CD4-positive, alpha-beta memory T cell (primary cell): ENCODE measurements at places on chromosomes 5 and 9. TPM values are rescaled to one million over a fixed set of nuclear protein-coding genes. Genes with fewer than 3 reads are reported as not detected.

- H3K36me3 ChIP-seq, result no peaks in the 10 kb centered on the region
- DNase-seq, result no peak
- no peak within 1 kb of the TSS for H3K4me3 ChIP-seq
Measured at GRCh38 chr5:81233080-81233634, at the start of gene CKMT2. Gene CKMT2, plus strand, starts transcription at chr5:81233322. Its CDS starts 17,811 bp downstream, at chr5:81251133.

- DNase-seq, result no peak
- H3K4me1 ChIP-seq, result no peaks in the 10 kb centered on the region
- H3K27me3 ChIP-seq, result no peaks in the 10 kb centered on the region
- no peaks in the 10 kb centered on the region for H3K36me3 ChIP-seq
- H3K27ac ChIP-seq, result no peak overlapping the region
Measured at GRCh38 chr5:89690331-89690730, 719.2 kb downstream of the CETN3 start.

GRCh38 chr5:150765799-150766169, 7.0 kb upstream of the DCTN4 start:
- no peak overlapping the region for H3K27ac ChIP-seq
- no peaks in the 10 kb centered on the region for H3K27me3 ChIP-seq
- DNase-seq, result no peak
- no peak overlapping the region for H3K4me3 ChIP-seq
- H3K36me3 ChIP-seq, result no peaks in the 10 kb centered on the region

GRCh38 chr5:60972231-60972630, 27.2 kb downstream of the NDUFAF2 start:
- no peak overlapping the region for H3K27ac ChIP-seq
- no peak for DNase-seq
- no peaks in the 10 kb centered on the region for H3K4me1 ChIP-seq
- no peaks in the 10 kb centered on the region for H3K27me3 ChIP-seq
- H3K4me3 ChIP-seq, result no peak overlapping the region
- H3K36me3 ChIP-seq, result no peaks in the 10 kb centered on the region

Gene FGF18
- 0.32 TPM for total RNA-seq

Gene GGTA1
- not detected for total RNA-seq

Gene FYB1
- 571 TPM for total RNA-seq

Gene FAM200C
- total RNA-seq, result 1.1 TPM
